HS-5 (cell line): ENCODE measurements at places on chromosomes 12 and 14.

GRCh38 chr12:49086116-49086515 is 8.5 kb downstream of the DHH start:
- no peak for DNase-seq

GRCh38 chr12:726281-727140 is 25.9 kb upstream of the WNK1 start:
- DNase-seq = no peak

DNA sequence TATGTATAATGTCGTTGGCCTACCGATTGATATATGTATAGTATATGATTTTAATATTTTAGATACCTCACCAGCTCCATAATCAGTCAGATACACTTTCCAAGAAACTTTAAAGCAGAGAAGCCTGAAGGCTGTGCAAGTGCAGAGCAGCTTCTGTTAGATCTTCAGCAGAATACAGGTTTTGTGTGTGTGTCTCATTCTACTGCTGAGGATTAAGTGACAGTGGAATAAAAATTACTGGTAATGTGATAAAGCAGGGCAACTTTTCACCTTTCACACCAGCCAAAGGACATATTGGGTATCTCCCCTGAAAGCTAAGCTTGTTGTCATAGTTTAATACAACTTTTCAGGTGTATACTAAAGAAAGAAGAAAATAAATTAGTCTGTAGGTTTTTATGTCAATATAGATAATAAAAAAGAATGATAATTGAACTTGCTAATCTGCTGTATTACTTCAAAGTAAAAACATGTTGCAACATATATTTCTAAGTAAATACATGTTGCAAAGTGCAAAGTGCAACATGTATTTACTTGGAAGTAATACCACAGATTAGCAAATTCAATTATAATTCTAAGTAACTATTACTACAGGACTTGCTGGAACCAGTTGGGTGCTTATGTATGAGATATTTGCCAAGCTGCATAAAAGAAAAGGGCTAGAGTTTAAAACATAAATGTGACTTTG is 128.3 kb downstream of the SLC16A7 start:
- DNase-seq = no peak

DNA sequence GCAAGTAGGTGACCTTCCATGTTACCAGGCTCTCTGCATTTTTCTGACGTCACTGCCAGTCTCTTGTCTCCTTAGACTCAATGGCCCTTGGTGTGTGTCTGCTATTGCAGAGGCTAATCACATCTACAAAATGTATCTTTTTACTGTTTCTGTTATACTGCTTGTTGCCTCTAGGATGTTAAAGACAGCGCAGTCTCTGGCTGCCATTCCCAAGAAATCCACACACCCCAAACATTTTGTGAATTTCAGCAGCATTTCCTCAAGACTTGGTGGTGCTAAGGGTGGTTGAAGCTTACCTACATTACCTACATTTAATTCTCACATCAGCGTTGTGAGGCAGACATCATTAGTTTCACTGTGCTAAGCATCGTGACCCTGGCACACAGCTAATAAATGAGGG is 87.2 kb downstream of the C12orf75 start:
- no peak for DNase-seq

GRCh38 chr12:78271546-78271945 is 440.9 kb downstream of the NAV3 start:
- no peak for DNase-seq

DNA sequence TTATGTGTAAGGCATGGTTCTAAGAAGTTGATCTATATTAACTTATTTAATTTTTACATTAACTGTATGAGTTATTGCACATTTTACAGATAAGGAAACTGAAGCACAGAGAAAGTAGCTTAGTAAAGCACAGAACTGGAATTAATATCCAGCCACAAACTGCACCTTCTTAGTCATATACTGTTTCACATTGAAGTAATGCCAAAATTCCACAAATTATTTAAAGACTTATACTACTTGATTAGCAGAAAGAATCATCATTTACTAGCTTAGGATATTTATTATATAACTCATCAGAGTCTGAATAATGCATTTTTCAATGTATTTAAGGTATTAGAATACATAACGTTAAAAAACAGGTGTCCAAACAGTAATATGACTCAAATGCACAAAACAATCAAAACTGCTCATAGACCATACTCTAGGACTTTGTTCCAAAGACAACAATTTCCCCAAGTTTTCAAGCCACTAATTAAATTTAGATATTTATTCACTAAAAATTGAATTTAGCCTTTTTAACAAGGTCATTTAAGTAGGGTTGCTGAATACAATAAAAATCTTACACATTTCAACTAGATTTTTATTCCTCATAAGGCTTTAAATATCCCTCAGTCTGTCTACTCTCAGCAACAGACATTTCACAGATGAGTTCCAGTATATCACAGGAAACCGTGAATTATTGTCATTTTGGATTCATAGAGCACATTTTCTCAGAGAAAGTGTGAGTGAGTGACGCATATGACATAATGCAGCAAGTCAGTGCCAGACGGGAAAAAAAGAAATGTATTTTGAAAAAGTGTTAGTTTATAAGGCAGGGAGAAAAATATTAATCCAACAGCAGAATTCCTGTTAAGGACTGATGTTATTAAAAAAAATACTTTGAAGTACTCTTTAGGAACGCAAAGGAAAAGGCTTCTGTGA is 782.5 kb downstream of the TMTC2 start:
- DNase-seq = no peak

GRCh38 chr14:52078095-52078531 is 9.3 kb upstream of the NID2 start:
- DNase-seq = no peak

DNA sequence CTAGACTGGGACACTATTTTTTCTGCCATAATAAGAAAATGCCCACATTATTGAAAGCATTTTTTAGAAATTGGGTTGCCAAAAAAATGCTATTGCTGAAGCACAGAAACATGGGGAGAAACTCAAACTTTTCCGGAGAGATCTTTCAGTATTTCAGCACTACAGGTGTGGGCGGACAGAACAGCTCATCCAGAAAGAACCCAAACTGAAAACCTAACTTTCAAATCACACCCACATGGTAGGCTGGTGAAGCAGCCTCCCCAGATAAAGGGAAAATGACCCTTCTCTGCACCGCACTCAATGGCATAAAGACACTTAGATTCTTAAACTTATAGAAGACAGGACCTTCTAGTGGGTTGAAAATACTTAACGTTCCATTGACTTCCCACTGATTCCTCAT is 62.3 kb upstream of the TMPO start:
- no peak for DNase-seq

DNA sequence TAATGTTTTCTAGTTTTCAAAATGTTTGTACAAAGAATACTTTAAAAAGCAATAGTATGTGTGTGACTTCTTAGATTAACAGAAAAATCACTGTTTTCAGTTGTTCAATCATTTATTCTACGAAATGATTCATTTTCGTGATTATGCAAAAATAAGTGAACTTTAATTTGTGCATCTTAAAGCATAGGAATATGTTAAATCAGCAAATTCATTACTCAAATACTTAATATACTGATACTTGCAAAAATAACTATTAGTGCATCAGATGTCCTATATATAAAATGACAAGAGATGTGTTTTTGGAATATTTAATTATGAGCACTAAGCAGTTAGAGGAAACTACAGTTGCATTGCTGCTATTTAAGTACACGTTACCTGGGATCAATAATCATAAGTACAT is 11.0 kb downstream of the SOX5 start:
- DNase-seq = no peak

DNA sequence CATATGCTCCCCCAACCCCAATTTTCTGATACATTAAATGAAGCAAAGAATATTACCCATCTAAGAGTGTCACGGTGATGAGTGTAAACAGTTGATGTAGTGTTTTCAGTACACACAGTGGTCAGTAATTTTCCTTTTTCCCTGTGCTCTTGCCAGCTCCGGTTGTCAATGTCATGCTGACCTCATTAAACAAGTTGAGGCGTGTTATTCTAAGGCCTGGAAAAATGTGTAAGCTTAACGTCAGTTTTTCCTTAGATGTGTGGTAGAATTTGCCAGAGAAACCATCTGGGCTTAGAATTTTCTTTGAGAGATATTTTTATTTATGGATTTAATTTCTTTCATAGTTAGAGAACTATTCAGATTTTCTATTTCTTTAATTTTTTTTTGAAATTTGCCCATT is 11.7 kb upstream of the SERPINA6 start:
- no peak for DNase-seq

GRCh38 chr12:105574056-105574715 is 243.7 kb downstream of the C12orf75 start:
- no peak for DNase-seq

DNA sequence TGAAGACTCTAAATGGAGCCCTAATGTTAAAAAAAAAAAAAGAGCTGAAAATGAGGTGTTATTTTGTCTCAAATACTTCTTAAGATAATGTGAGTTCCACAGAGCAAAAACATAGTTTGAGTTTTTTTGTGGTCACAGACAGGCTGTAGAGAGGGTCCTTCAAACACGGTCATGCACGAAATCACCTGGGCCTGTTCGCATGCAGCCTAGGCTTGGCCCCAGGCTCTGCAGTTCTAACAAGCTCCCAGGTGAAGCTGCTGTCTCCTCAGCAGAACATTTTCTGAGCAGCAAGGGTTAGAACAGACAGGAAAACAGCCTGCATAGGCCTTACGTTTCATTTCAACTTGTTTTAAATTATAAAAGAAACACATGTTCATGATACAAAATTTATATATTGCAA is 65.4 kb upstream of the TBPL2 start:
- no peak for DNase-seq

DNA sequence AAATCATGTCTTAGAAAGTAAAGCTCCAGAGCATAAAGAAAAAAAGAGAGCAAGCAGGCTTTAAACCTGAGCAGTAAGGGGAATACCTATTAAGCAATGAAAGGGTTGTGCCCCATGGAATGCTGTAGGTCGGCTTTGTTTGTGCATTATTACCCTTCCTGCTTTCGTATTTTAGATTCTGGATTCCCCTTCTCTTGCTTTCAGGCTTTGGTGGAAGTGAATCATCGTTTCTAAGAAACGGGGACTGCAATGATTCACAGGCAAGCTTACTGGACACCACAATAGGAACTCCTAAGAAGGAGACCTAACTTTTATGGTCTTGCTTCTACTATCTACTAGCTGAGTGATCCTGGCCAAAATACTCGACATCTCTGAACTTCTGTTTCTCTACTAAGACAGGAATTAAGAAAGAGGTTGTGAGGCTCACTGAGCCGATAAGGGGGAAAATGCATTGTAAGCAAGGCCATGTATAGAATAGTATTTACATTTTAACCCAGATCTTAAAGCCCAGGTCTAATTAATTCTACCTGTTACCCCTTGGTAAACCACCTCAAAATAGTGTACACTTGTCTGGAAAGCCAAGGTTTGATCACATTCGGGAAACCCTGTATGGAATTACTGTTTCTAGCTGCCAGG is 1.2 kb upstream of the BMAL2 start:
- peak; percentile 88 for DNase-seq

DNA sequence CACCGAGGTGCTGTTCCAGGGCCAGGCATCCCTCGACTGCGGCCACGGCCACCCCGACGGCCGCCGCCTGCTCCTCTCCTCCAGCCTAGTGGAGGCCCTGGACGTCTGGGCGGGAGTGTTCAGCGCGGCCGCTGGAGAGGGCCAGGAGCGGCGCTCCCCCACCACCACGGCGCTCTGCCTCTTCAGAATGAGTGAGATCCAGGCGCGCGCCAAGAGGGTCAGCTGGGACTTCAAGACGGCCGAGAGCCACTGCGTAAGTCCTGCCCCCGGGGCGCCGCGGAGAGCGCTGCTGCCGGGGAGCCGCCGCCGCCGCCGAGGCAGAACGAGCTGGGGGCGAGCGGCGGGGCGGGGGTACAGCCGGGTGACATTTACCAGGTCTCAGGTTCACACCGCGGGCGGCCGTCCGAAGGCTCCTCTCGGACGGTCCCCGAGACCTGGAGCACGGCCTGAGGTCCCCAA is 1.4 kb downstream of the PLXNC1 start:
- no peak for DNase-seq

DNA sequence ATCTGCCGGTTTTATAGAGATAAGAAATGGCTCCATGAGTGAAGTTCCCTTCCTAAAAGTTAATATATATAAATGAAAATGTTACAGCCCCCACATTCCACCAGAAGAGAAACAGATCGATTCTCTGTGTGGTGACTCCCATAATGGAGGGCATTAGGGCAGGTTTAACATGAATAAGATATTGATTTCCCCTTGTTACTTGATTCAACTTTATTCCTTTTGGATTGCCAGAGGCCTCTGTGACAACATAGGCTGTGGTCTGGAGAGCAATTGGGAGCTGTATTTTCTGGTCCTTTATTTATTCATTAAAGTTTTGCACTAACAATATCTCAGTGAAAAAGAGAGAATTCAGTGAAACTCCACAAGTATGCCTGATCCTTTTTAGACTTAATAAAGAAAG is 125.2 kb upstream of the CCDC196 start:
- DNase-seq = no peak

GRCh38 chr12:56987551-56988053 is 18.7 kb downstream of the ZBTB39 start:
- no peak for DNase-seq

GRCh38 chr12:12379831-12380730 is 23.2 kb downstream of the BORCS5 start:
- no peak for DNase-seq

GRCh38 chr14:100726550-100727085 is at the start of gene DLK1:
TSS of gene DLK1 (plus strand) at chr14:100726892. CDS start at chr14:100727069, 177 bp downstream.
- no peak for DNase-seq

DNA sequence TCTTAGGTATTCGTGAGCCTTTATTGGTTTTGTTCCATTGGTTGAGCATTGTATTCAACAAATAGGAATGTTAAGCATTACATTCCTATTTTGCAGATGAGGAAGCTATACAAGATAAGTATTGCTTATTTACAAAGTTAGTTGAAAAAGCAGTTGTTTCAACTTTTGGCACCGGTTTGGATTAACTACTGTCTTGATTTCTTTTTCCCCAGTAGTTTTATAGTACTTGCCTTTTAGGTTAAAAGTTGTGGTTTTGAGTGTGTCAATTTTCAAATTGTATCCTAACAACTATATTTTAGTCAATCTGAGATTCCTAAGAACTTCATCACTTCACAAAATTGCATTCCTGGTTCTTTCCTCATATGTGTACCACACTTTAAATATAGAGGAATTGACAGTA is 23.8 kb upstream of the MBIP start:
- DNase-seq = peak; percentile 13

GRCh38 chr12:92234533-92234932 is 88.9 kb upstream of the BTG1 start:
- DNase-seq = no peak

- DNase-seq = no peak
Observed at GRCh38 chr12:102423462-102423861, 56.9 kb downstream of the IGF1 start.

DNA sequence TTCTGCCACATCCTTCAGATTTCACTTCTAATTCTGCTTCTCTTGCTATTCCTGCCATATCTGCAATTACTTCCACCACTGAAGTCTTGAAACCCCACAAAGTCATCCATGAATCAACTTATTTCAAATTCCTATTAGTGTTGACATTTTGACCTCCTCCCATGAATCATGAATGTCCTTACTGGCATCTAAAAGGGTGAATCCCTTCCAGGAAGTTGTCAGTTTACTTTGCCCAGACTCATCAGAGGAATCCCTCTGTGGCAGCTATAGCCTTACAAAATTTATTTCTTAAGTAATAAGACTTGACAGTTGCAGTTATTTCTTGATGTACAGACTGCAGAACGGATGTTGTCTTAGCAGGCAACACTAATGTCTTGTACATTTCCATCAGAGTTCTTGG is 162.9 kb downstream of the PCNX1 start:
- DNase-seq = peak; percentile 46
